Astrocyte of the hippocampus (primary cell): ENCODE measurements at places on chromosomes 3 and 15.
A peak's percentile ranks its signal among the peaks of the same experiment; 100 is the strongest.

DNA sequence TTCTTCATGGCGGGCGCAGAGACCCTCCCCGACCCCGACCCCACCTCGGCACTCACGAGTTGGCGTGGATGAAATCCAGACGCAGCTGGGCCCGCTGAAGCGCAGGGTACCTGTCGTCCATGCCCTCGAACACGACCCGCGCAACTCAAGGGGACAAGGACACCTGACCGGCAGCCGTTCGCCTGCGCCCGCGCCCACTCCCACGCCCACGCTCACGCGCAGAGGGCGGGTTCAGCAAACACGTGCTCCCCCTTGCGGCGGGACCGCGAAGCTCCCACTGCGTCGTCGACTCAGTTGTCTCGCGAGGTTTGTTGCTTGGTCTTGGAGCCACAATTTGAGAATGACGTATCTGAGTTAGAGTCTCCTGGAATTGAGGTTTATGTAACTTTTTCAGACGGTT lies at the start of gene MORC1:
Gene MORC1 (minus strand): TSS at position 196 of the 400 bp plus-strand sequence. CDS start 75 bp downstream, at position 121.
- DNase-seq, result no peak

GRCh38 chr3:174325834-174326700 lies 533.1 kb upstream of the NAALADL2 start:
- DNase-seq, result peak; percentile 75

GRCh38 chr15:51320843-51321242 lies 17.6 kb downstream of the CYP19A1 start:
- DNase-seq, result no peak

DNA sequence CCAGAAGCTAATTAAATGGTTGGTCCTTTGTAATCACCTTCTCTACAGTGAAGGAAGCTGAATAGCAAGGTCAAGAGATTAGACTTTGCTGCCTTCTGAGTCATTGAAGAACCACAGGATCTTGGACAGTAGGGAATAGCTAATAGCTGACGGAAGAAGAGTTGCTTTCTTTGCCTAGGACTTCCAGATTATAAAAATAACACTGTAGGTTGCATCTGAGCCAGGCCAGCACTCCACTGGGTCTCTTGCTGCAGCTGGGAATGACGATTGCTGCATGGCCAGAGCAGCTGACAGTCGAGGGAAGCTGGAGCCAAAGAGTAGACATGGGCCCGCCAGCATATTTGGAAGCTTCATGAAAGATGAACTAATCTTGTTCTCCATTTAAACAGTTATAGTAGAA lies 81.5 kb upstream of the KCNMB2 start:
- DNase-seq, result peak; percentile 76

GRCh38 chr15:69784798-69785566 lies 312.7 kb downstream of the TLE3 start:
- DNase-seq, result peak; percentile 50

GRCh38 chr3:138692152-138692551 lies 83.6 kb downstream of the FAIM start:
- DNase-seq, result no peak

- no peak for DNase-seq
Measured at GRCh38 chr15:68594533-68595259, 15.9 kb downstream of the CORO2B start.

- peak; percentile 57 for DNase-seq
Measured at GRCh38 chr15:68489421-68489820, 57.5 kb upstream of the ITGA11 start.

GRCh38 chr3:58005669-58006068 lies 2.6 kb upstream of the FLNB start:
- DNase-seq, result peak; percentile 71
